ENCODE measurements at places on chromosomes 1 and 21.

GRCh38 chr1:45643321-45643720, 19.5 kb upstream of the CCDC17 start:
- no peak for DNase-seq

- DNase-seq, result no peak
These were observed 27.7 kb upstream of the LRRC7 start for GRCh38 chr1:69540052-69540451.

DNA sequence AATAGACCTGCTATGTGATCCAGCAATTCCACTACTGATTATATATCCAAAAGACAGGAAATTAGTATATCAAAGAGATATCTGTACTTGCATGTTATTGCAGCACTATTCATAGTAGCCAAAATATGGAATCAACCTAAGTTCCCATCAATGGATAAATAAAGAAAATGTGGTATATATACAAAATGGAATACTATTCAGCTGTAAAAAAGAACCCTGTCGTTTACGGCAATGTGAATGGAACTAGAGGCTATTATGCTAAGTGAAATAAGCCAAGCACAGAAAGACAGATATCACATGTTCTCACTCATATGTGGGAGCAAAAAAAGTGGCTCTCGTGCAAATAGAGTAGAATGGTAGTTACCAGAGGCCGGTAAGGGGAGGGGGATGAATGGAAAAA, 9.2 kb downstream of the DNAH14 start:
- DNase-seq, result no peak

DNA sequence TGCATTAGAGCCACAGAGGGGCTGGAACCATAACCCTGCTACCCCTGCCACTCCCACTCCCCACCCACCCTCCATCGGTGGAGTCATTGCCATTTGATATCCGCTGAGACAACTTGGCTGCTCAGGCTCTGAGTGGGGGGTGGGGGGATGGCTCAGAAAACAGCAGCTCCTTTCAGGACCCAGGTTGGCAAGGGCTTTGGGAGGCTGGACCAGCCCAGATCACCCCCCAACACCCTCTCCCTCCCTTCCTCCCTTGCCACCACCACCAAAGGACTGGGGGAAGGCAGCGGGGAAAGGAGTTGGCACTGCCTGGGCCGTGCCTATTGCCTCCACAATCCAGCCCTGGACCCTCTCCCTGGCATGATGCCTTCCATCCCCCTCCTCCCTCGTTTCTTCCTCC, 1.7 kb downstream of the KCNJ10 start:
- no peak for DNase-seq

- no peak for DNase-seq
These were observed 22.2 kb downstream of the ETV3L start for GRCh38 chr1:157077394-157077793.

- DNase-seq, result no peak
These were observed 323.3 kb downstream of the KCTD3 start for GRCh38 chr1:215890438-215890837.

- DNase-seq, result no peak
These were observed 25.7 kb downstream of the MIA3 start for GRCh38 chr1:222643606-222643937.

- DNase-seq, result no peak
These were observed 5.4 kb upstream of the NTNG1 start for GRCh38 chr1:107135463-107135862.

DNA sequence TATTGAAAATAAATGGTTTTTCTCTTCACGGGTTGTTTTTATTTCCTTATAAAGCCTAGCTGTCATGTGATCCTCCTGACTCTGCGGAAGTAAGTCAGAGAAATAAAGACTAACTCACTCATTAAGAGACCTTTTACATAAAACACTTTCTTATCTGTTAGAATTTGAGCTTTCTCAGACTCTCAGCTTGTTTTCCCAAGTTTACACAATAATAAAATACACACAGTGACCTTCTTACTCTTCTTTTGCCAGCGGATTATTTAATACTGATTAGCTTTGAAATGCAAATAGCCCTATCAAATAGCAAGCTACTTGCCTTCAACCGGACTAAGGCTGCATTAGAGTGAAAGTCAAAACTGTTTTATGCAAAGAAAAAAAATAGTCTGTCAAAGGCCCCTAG, 45.5 kb upstream of the CXADR start:
- no peak for DNase-seq

DNA sequence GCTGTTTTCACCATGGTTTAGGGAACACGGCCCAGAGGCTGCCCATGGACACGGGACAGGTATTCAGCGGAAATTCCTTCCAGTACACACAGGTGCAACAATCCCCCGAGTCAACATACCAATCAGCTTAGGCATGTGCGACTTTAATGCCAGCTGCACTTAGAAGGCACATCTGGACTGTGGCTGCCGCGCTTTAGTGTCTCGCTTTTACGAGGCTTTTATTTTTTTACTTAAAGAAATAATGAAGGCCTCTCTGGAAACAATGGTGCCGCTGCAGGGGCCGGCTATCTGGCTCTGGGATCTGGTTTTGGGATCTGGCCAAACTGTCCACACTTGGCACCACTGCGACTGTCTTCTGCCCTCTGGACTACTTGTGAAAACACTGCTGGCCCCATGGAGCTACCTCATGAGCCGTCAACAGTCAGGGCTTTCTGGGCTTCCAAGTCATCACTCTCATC, 55.5 kb downstream of the SLC66A1 start:
- DNase-seq, result no peak

All from vagina (tissue), 2 donors.